Amniotic stem cell (primary cell): ENCODE measurements at places on chromosomes 3 and 15.

DNA sequence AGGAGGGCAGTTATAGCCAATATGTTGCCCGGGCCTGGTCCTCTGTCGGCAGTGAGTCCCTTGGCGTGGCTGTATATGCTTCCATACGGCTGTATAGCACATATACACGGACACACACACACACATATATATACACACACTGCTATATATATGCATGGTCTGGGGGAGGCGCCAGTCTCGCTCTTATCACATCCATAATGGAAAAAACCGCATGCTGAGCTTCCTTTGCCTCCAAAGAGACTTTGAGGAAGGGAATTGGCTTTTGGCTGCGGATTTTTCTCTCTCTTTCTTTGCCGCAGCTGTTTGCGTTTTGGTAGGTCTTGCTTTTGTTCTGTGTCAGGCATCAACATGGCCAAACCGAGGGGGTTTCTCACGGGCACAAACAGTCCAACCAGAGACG lies 11.3 kb upstream of the TMEM115 start:
- no peak for DNase-seq

GRCh38 chr3:112484352-112484751 lies 14.9 kb downstream of the BTLA start:
- DNase-seq: no peak

- DNase-seq: no peak
Measured at GRCh38 chr3:155560594-155560993, 184.3 kb downstream of the PLCH1 start.

DNA sequence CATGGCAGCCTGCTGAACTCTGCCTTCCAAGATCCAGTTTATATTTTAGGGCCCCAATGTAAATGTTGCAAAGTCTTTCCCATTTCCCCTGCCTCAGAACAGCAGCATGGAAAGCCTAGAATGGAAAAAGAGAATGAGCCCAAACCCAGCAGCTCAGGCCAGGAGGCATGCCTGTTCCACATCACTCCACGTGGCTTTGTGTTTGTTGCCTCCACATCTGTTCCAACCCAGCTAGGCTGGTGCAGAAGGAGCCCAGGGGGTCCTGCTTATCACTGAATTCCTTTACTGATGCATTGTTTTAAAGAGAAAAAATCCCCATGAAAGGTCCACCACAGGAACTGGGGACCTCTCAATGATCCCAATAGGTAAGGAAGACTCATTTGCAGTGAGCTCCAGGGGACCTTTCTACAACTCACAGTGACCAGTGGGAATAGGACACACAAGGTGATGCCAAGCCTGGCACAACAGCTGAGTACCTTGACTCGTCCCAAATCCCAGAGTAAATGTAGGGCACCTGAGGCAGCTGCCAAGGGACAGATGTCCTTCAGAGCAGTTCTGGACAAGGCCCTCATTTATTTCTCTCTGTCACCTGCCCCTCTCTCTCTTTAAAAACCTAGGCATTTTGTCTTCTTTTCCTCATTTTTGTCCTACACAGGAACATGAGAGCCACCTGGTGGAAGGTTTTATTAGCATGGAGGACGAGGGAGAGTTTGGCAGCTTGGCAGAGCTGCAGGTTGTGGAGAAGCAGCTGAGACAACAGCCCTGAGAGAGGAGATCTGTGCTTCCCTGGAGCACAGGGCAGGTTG lies 41.7 kb upstream of the ADAMTS17 start:
- DNase-seq: no peak

DNA sequence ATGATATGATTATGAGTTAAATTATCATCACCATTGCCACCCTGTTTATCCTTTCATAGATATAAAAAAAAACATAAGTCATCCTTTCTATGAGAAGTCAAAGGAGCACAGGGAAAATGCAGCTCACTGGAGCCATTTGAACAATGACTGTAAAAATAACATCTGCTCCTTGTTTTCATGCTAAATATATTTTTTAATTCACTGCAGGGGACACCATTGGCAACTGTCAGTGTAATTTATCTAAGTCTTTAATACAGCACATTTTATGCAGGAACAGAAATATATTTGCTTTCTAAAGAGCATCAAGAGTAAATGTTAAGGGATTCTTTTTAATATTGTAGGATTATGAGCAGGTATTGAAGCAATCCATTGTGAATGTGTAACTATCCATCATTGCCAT lies 371.3 kb downstream of the ZBBX start:
- DNase-seq: no peak

- DNase-seq: no peak
Measured at GRCh38 chr3:74756674-74757073, 142.2 kb upstream of the CNTN3 start.

GRCh38 chr15:83099290-83099689 lies 8.2 kb upstream of the TM6SF1 start:
- DNase-seq: no peak

DNA sequence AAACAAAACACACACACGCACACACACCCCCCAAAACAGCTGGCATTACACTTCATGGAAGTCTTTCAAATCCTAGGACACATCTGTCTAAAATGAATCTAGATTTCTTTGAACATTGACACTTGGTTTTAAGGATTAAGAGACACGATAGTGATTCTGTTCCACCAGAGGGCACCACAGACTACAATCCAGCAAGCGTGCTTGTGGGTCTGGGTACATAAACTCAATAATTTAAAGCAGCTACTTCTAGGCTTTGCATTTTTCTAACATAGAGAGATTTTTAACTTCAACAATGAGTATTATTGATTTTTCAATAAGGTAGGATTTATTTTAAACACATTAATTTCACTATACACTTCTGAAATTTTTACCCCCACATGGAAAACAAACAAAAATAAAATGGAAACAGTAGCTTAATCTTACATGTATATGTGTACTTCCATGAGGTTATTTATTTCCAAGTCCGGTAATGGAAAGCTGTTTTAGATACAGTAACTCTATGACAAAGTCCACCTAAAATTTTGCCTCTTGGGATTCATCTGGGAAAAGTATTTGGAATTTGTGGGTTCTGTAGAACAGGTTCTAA lies 564.0 kb upstream of the TGFBR2 start:
- DNase-seq: peak; percentile 45

GRCh38 chr3:157046520-157046919 lies 113.4 kb downstream of the CCNL1 start:
- DNase-seq: no peak

GRCh38 chr15:80482696-80483095 lies 78.5 kb downstream of the ARNT2 start:
- DNase-seq: no peak

DNA sequence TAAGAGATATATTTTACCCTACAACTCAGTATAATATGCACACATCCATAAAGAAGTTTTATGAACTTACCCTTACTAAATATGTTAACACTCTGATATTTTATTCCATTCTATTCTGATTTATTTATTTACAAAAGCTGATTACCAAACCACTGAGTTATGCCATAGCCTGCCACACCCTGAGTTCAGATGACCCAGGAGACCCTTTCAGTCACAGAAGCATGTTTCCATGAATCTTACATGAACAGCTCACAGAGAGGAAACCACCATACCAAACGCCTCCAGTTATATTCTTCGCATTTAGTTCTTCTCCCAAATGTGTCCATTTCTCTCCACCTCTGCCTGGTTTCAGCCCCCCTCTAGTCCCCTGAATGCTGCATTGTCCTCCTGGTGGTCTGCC lies 103.5 kb downstream of the SEMA5B start:
- no peak for DNase-seq

- DNase-seq: no peak
Measured at GRCh38 chr15:58977887-58978286, 9.6 kb upstream of the RNF111 start.

GRCh38 chr15:67805666-67806516 lies 19.4 kb upstream of the SKOR1 start:
- DNase-seq: no peak

DNA sequence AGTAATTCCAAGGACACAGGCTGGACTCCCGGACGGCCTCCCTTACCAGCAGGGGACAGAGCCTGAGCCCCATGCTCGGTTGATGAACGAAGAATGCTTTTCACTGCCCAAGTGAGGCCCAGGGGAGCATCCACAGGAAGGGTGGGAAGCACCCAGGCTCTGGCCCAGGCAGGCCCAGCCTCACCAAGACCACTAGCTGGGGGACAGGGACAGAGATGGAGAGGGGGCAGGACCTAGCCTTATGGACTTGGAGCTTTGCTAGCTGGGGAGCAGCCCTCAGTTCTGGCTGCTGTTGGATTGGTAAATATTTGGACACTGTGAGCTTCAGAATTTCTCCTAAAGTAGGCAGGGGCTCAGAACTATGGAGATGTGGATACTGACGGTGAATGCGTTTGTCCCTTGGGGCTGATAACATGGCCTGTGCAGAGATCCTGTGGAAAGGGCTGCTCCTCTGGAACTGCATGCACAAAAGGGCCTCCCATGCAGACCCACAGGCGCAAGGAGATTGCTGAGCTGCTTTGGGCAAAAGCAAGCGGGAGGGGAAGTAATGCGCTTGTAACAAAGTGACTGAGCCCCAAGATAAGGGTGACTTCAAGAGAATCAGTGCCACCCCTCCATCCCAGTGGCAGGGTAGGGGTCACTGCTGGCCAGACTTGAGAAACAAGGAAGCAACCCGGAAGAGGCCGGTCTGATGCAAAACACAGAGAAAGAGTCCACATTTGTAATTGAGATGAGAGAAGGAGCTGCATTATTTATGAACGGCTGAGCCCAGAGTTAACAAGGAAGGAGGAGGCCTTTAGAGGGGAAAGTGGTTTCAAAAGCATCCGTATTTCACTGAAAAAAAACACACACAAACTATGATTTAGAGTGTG lies 70.1 kb upstream of the MEF2A start:
- DNase-seq: no peak

DNA sequence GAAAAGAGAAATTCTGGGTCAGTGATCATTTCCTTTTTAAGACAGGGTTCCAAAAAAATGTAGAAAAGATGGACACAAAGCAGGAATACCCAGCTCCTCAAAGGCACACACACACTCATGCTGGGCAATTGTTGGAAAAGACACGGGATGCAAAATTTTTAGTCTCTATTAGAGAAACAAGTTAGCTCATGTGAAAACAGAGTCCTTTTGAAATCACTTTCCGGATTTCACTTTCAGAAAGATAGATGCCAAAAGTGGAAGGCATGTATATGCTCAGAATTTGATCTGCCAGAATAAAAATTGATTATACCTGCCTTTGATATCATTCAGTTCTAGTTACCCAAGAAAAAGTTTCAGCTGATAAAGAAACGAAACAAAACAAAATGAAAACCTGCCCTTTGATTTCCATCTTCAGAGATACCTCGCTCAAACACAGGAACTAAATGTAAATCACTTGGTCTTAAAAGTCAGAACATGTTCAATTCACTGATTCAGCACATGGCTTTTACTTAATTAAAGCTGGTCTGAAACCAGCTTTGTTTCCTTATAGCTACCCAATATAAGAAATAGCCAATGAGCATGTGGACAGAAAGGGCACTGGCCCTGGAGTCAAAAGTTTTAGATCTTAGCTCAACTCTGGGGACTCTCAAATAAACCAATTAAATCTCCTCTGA lies 52.8 kb downstream of the PLD1 start:
- no peak for DNase-seq

- DNase-seq: no peak
Measured at GRCh38 chr15:78985859-78986475, 41.1 kb upstream of the CTSH start.

- DNase-seq: no peak
Measured at GRCh38 chr3:143090486-143090885, 29.1 kb upstream of the CHST2 start.

- DNase-seq: no peak
Measured at GRCh38 chr3:100265016-100265415, 4.2 kb downstream of the TBC1D23 start.

GRCh38 chr3:183907911-183908331 lies 23.2 kb upstream of the PARL start:
- no peak for DNase-seq

DNA sequence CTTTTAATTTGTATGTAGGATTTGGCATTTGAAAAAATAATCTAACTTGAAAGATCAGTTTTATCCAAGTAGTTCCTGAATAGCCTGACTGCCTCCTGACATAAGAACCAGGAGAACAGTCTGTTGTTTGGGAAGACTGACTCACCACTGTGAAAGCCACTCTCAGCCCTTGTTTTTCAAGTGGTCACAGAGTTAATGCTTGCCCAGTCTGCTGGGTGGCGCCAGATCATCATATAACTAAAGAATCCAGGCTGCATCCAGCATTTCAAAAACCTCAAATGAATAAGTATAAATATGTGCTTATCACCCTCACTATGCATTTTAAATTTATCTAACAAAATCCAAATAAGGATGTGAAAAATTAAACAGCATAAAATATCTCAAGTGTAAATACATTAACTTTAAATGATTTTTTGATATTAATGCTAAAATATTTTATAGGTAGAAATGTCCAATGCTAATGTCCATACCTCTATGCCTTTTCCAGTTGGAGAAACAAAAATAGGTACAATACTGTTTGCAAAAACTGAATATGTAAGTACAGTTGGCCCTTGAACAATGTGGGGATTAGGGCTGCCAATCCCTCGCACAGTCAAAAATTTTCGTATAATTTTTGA lies 26.9 kb upstream of the ZBBX start:
- DNase-seq: no peak

DNA sequence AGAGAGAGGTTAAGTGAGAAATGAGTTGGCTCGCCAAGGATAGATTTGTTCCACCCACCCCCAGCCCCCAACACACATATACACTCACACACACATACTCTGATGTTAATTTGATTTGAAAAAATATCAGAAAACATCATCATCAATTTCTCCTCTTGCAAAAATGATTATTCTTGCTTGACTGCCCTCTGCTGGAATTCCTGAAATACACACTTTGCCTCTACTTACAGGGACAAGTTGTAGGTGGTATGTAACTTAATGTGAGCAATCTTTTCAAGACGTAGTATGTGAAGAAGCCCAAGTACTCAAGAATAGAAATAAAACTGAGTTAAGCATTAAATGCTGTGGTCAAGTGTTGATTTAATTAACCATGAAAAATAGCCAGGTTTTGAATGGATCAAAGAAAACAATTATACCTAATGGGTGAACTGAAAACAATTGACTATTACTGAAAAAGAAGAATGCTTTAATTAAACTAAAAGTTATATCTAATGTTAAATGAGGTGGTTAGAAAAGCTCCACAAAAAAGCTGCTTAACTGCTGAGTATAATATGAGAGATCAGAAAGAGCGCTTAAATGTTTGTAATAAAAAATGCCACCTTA lies 46.6 kb upstream of the MDFIC2 start:
- no peak for DNase-seq

- no peak for DNase-seq
Measured at GRCh38 chr3:44762170-44762677, 630 bp downstream of the KIF15 start.

GRCh38 chr15:65423976-65424679 lies 1.4 kb upstream of the IGDCC4 start:
- DNase-seq: no peak

DNA sequence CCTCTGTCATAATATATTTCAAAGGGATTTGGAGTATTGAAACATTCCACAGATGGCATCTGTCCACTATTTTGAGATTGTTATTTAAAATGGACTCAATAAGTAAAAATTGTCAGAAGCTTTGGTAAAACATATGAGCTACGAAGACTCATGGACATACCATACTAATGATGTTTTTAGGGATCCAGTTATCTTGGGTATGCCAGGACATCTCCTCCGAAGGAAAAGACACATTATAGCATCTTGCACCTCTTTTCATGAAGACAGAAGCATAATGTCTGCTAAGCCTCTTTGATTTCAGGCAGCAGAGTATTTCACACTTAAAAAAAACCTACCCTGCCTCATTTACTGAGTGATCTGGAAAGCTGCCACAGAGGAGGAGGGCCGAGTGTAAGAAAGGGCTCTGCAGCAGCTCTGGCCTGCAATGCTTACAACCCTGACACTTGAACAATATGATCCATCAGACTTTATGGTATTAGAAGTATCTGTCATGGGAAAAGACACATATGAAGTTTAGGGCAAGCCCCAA lies 284.8 kb downstream of the TUSC7 start:
- DNase-seq: no peak

GRCh38 chr15:82045892-82046665 lies at the start of gene MEX3B:
MEX3B (minus strand) TSS chr15:82046018; CDS start chr15:82045705, 313 bp downstream.
- DNase-seq: peak; percentile 95
